ENCODE measurements at places on chromosomes 7 and 10.
A peak's percentile ranks its signal among the peaks of the same experiment; 100 is the strongest.

- no peak overlapping the region for H3K27ac ChIP-seq
- peaks cover 4% of the 10 kb centered on the region for H3K27me3 ChIP-seq
- H3K4me3 ChIP-seq: no peak overlapping the region
- DNase-seq: no peak
- H3K4me1 ChIP-seq: no peaks in the 10 kb centered on the region
Measured at GRCh38 chr7:45181991-45182855, 24.6 kb downstream of the RAMP3 start.

DNA sequence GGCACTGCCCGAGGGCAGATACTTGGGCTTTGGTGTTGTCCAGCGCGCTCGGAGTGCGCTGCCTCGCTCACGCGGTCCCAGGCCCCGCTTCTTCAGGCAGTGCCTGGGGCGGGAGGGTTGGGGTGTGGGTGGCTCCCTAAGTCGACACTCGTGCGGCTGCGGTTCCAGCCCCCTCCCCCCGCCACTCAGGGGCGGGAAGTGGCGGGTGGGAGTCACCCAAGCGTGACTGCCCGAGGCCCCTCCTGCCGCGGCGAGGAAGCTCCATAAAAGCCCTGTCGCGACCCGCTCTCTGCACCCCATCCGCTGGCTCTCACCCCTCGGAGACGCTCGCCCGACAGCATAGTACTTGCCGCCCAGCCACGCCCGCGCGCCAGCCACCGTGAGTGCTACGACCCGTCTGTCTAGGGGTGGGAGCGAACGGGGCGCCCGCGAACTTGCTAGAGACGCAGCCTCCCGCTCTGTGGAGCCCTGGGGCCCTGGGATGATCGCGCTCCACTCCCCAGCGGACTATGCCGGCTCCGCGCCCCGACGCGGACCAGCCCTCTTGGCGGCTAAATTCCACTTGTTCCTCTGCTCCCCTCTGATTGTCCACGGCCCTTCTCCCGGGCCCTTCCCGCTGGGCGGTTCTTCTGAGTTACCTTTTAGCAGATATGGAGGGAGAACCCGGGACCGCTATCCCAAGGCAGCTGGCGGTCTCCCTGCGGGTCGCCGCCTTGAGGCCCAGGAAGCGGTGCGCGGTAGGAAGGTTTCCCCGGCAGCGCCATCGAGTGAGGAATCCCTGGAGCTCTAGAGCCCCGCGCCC lies at the start of gene NPY:
TSS of gene NPY (plus strand) at position 294 of the 802 bp plus-strand sequence. CDS start 1,051 bp downstream, outside the sequence.
- peaks cover 74% of the 10 kb centered on the region for H3K27me3 ChIP-seq
- H3K27ac ChIP-seq: no peak within 1 kb of the TSS
- no peaks in the 10 kb centered on the region for H3K36me3 ChIP-seq
- H3K4me1 ChIP-seq: no peaks in the 10 kb centered on the region
- DNase-seq: no peak

DNA sequence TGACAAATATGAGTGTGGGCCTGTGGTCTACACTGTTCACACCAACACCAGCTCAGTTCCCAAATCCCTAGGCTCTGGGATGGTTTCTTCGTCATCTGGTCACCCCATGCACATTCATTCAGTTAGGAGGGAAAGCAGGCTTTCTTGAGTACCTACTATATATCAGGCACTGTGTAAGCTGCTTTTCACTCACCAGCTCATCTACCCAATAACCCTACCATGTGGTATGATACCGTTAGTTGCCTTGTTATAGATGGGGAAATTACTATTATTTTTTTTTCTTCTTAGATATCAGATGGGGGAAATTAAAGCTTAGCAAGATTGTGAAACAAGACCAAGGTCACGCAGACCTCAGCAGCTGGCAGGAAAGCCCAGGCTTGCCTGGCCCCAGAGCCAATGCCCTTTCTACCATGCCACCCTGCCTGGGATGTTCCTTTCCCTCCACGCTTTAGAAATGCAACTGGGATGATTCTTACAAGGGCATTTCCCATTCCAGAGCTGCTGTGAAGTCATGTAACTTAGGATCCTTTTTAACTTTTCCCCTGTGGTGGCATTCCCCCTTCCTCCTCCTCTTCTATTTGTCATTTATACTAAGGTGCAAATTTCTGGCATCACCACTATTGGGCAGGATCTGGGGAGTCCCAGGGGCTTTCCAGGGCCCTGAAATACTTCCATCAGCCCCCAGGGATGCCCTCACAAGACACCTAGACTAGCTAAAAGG lies 93.1 kb upstream of the EFCAB10 start:
- no peak for DNase-seq
- no peak overlapping the region for H3K4me3 ChIP-seq
- no peak overlapping the region for H3K27ac ChIP-seq
- no peaks in the 10 kb centered on the region for H3K27me3 ChIP-seq
- H3K4me1 ChIP-seq: peaks cover 9% of the 10 kb centered on the region

DNA sequence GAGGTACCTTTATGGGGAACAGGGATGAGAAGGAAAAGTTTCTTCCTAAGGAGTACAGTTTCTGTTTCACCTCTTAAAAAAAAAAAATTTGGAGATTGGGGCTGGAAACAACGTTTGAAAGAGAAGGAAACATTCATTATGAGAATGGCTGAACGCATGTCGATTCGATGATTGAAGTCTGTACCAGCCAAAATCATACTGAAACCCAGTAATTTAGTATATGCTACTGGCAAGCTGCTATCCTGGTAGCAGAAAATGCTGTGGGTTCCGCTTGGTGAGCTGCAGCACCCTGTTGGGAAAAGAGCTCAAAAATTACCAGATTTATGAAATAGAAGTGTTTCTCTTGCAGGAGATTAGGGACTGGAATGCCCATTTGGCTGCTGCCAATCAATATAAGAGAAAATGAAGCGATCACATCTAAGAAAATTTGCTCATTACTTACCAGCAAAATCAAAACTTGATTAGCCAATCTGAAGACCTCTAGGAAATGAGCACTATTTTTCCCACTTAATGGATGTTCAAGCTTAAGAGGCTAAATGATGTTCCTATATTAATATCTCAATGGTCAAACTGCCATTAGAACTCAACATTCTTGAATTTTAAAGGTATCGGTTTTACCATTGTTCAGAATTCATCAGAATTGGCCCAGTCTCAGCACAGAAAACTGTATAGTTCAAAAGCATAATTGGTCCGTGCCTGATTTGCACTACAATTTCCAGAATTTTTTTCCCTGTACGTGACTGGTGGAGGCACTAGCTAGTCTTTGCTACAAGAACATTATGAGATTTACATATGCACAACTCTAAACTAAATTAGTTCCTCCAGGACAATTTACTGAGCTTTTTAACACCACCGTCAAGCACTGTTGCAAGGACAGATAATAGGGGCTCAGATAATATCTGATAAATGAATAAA lies 1.2 kb upstream of the ITGB1 start:
- peak overlapping the region; percentile 99 for H3K27ac ChIP-seq
- no peak for DNase-seq
- peak overlapping the region; percentile 81 for H3K4me3 ChIP-seq
- no peaks in the 10 kb centered on the region for H3K36me3 ChIP-seq

DNA sequence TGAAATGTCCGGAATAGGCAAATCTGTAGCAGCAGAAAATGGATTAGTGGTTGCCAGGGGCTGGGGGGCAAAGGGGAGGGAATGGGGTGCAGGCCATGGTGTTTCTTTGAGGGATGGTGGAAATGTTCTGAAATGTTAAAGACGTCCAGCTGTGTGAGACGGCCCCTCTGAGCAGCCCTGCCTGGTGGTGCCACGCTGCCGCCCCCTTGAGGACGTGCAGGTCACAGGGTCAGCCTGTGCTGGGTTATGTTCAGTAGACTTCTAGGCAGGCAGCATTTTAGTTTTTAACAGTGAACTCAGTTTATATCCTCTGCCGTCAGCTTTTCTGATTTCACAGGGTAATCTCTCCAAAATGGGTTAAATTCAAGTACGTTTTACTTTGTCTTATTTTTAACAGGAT lies 9.4 kb downstream of the NUB1 start:
- H3K27ac ChIP-seq: no peak overlapping the region
- H3K4me3 ChIP-seq: no peak overlapping the region
- H3K36me3 ChIP-seq: no peaks in the 10 kb centered on the region
- H3K27me3 ChIP-seq: no peaks in the 10 kb centered on the region
- no peak for DNase-seq

DNA sequence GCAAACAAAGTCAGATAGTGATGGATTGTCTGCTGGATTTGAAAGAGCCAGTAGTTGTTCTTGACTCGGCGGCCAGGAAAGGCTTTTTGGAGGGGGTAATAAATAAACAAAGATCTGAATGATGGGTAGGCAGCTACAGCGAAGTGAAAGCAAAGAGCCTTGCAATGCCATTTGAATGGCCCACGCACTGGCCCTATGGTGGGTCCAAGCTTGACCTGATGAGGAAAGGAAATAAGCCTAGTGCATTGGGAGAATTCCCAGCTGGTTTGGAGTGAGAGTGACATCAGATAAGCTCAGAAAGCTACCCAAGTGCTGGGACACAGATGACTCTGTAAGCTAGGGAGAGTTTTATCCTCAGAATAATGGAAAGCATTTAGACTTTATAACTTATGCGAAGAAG lies 365.2 kb downstream of the PLXDC2 start:
- H3K4me3 ChIP-seq: no peak overlapping the region
- no peak overlapping the region for H3K27ac ChIP-seq
- no peaks in the 10 kb centered on the region for H3K4me1 ChIP-seq
- no peaks in the 10 kb centered on the region for H3K36me3 ChIP-seq

GRCh38 chr10:12121673-12122072 lies 7.8 kb upstream of the SEC61A2 start:
- no peak overlapping the region for H3K27ac ChIP-seq
- no peak for DNase-seq
- no peaks in the 10 kb centered on the region for H3K4me1 ChIP-seq
- no peak overlapping the region for H3K4me3 ChIP-seq
- H3K27me3 ChIP-seq: no peaks in the 10 kb centered on the region

GRCh38 chr10:11521860-11522259 lies 89.6 kb downstream of the USP6NL start:
- no peak overlapping the region for H3K4me3 ChIP-seq
- no peaks in the 10 kb centered on the region for H3K36me3 ChIP-seq
- no peak for DNase-seq
- H3K27ac ChIP-seq: no peak overlapping the region

Data from hepatocyte (in vitro differentiated cells).